ENCODE measurements at places on chromosomes 3 and 15. TPM values are rescaled to one million over a fixed set of nuclear protein-coding genes. Genes with fewer than 3 reads are reported as not detected.

DNA sequence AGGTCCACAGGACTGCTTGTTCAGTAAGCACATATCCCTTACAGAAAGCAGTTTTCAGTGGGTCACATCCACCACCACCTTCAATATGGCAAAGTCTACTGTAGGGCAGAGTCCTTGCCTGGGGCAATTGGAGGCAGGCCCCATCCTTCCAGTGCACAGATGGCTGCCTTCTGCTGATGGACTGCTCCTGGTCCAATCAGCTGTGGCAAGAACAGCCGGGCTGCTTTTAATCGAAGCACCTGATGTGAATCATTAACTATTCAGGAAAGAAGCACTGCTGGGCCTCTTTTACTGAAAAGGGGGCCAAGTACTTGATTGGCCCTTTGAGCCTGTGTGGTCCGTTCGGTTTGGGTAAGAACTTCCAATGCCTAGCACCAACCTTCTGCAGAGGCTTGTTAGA lies 24.4 kb downstream of the LARS2 start:
- no peak overlapping the region for H3K27ac ChIP-seq
- no peaks in the 10 kb centered on the region for H3K27me3 ChIP-seq
- H3K4me1 ChIP-seq = peaks cover 10% of the 10 kb centered on the region
- no peak overlapping the region for H3K4me3 ChIP-seq
- no peak for DNase-seq

- peaks cover 55% of the 10 kb centered on the region for H3K4me1 ChIP-seq
- no peak within 1 kb of the TSS for H3K4me3 ChIP-seq
Measured at GRCh38 chr15:76336254-76337058, at the start of gene ISL2. Gene ISL2 (plus strand): TSS chr15:76336773. CDS start chr15:76336884, 111 bp downstream.

- no peaks in the 10 kb centered on the region for H3K4me1 ChIP-seq
- H3K27me3 ChIP-seq = no peaks in the 10 kb centered on the region
- no peak overlapping the region for H3K4me3 ChIP-seq
- H3K27ac ChIP-seq = no peak overlapping the region
- peaks cover 33% of the 10 kb centered on the region for H3K36me3 ChIP-seq
Measured at GRCh38 chr3:57100046-57100695, 39.7 kb downstream of the SPATA12 start.

DNA sequence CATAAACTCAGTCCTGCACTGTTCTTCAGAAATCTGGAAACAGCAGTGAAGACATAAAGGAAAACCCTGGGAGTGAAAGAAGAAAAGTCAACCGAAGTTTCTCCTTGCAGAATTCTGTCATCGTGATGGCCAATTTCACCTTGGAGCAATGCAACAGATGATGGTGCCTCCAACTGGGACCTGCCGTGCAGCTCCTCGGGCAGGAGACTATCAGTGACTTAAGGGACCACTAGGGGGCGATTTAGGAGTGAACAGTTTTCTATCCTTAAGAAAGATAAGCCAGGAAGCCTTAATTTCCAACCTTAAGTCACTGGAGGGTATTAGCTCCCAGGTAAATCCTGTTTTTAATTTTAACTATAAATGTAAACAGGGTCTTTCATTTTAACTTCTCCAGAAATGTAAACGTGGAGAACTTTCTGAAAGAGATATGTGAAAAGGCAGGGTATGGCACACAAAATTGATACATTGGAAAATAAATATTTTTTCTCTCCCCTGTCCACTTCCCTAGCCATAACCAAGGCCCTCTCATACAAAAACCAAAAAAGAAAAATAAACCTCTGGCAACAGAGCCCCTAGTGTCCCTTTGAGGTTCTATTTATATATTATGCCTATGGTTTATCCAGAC lies 116.3 kb downstream of the PDZRN3 start:
- H3K27ac ChIP-seq = peak overlapping the region; percentile 85
- H3K36me3 ChIP-seq = no peaks in the 10 kb centered on the region
- H3K4me1 ChIP-seq = peaks cover 11% of the 10 kb centered on the region
- no peak overlapping the region for H3K4me3 ChIP-seq
- DNase-seq = no peak

DNA sequence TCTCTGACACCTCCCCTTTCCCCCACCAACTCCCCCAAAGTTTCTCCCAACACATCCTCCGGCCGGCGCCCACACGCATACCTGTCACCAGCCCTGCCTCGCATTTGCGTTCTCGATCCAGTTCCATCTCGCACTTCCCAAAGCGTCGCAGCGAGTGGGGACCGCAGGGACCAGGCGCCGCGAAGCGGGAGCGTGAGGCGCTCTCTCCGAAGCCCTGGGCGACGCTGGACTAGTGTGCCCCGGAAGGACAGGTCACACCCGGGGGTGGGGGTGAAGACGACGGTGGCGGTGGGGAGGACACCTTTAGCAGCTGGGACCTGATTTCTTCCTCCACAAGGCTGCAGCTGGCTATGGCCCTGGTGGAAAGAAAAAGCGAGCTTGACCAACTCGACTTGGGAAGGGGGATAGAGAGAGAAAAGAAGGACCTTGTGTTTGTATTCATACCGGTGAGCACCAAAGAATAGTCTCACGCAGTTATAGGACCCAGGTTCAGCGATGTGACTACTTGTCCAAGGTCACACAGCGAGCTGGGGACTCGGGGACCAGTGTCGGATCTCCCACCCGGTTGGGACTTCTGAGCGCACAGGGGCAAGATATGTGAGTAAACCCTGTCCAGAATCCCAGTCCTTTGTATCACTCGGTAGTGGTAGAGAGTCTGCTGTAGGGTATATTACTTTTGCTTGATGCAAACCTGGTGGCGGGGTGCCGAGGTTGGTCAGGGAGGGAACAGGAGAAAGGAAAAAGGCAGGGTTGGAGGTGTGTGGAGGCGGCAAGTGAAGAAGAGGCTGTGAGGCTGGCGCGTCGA lies 607 bp upstream of the GHSR start:
- H3K27me3 ChIP-seq = peaks cover 9% of the 10 kb centered on the region
- no peaks in the 10 kb centered on the region for H3K36me3 ChIP-seq
- H3K4me1 ChIP-seq = peaks cover 24% of the 10 kb centered on the region
- no peak overlapping the region for H3K4me3 ChIP-seq
- H3K27ac ChIP-seq = no peak overlapping the region

Gene MOBP
- total RNA-seq = not detected

Gene TRAT1
- total RNA-seq = not detected

Gene LTF
- 3.4 TPM for total RNA-seq

Gene ITGA11
- total RNA-seq = 8.0 TPM

Gene GOLGA8J
- total RNA-seq = not detected

All from heart left ventricle (tissue), 16 donors.